HS-27A (cell line): ENCODE measurements at places on chromosomes 6 and 20.

DNA sequence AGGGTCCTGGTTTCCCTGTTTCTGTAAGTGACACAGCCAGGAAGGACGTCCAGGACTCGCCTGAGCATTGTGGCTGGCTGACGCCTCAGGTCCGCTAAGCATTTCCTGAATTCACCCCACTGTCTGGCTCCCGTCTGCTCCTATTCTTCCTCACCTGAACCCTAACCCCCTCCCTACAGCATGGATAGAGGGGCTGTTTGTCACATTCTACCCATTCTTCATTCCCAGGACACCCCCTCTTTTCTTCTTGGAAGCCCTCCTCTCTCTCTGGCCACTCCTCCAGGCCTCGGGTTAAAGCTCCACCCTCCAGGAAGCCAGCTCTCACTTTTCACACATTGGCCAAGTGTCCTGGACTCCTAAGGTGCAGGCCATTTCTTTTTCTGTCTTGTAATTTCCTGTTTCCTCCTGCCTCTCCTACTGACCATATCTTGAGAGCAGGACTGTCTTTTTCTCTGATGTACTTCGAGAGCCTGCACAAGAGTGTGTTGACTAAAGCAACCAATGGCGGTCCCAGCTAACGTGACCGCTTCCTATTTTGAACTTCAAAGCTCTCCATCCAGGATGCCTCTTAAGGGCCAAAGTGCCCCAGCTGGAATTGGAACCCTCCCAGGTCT is 24.2 kb upstream of the MYMX start:
- DNase-seq, result no peak

GRCh38 chr20:62048346-62048761 is 17.3 kb downstream of the TAF4 start:
- DNase-seq, result no peak

GRCh38 chr6:37653933-37654565 is 43.6 kb downstream of the MDGA1 start:
- DNase-seq, result peak; percentile 71

DNA sequence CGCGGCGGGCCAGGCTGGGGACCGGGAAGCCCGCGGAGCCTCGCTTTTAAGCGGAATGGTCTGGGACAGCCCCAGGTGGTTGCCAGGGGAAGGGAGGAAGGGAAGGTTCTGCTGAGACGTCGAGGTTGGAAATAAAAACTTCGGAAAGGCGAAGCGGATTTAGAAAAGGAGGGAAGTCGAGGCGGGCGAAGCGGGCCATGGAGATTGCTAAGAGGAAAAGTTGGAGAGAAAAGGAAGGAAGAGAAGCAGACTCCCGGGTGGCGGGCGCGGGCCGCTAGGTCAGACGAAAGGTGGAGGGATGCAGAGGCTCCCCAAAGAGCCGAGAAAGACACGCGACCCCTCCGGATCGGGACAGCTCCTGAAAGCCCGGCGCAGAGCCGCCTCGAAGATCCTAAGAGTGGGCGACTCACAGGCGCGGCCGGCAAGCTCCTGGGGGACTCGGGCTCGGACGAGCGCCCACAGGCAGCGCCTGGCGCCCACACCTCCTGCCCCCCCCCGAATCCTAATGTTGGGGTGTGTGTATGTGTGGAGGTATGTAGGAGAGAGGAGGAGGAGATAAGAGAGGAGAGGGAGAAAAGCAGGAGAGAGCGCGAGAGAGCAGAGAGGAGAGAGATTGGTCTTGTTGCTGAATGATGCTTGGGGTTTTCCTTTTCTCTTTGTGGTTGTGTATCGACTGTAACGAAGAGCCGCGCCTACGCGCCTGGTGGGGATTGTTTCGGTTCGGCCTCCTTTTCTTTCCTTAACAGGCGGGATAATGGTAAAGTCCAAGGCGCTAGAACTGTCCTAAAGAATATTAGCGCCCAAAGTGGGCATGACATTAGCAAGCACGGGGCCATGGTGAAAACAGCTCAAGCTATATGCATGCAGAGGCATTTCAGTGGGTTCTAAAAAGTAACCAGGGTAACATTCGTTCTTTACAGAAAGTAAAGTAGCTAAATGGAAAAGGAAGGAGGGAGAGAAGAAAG is 1.5 kb downstream of the TFAP2B start:
- DNase-seq, result no peak

DNA sequence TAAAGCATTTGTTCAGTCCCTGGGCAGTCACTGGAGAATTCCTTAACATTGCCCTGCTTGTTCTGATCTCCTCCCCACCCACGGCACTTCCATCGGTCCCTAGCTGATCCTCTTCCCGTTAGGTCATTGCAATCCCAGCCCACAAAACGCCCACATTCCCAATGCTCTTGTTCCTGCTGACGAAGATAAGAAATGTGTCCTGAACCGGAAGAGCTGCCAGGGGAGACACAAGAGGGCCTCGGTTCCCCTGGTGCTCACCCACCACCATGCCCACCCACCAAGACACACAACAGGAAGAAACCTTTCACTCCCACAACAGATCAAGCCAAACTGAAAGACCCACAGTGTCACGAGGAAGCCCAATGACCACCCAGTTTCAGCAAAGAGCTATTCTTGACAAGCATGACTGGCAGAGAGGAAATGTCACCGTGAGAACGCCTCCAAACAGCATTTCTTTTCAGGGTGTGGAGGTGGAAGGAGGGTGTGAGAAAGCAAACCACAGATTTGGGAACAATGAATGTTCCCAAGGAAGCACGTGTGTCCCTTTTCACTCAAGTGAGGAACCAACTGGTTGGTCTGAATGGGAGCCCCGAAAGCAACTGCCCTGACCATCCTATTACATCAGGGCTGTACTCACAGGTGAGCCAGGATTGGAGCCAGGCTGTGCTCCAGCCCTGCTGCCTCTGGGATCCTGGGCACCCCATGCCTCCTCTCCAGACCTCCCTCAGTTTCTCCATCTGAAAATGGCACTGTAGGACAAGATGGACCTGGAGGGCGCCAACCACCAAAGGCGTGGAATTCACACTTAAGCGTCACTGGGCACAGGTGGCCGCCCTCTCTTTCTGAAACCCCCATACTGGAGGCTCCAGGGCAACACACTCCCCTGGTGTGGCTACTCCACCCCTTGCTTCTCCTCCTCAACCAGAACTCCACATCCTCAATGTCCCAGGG is 97.5 kb downstream of the ZMYND8 start:
- no peak for DNase-seq

DNA sequence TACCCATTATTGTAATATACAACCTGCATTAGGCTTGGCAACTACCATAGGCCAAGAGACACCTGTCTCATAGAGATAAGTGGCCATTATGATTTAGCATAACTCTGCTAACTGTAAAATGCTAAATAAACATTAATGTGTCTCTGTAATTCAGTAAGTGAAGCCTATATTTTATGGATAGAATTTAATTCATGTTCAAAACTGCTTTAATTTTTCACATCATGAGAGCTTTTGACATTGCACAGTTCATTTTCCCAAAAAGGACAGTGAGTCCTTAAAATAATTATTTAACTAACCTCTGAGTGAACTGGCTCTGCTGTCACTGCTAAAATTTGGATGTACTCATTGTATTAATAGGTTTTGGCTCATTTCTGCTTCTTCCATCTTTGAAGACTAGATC is 41.4 kb upstream of the TMX4 start:
- no peak for DNase-seq

- no peak for DNase-seq
Measured at GRCh38 chr20:52896348-52896747, 75.8 kb upstream of the TSHZ2 start.

DNA sequence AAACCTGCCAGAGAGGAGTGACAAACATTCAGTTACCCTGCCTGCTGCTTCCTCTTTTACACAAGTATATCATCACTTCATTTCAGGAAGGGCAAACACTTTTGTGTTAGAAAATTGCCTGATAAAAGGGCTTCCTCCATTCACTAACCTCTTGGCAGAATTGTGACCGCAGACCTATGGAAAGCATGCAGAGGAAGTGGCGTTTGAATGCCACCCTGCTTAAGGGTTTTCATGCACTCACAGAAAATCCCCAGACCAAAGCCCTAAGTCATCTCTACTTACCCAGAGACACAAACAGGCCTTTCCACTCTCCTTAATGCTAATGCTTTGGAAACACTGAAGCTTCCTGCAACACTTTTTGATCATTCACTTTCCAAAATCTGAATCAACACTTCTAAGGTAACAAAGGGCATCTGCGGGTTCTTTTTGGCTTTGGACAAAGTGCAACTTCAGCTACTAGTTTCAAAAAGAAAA is 22.1 kb upstream of the RALGAPA2 start:
- DNase-seq, result no peak

GRCh38 chr6:126792340-126793085 is 326.0 kb upstream of the RSPO3 start:
- DNase-seq, result no peak

GRCh38 chr20:62132421-62132820 is 10.1 kb downstream of the LSM14B start:
- no peak for DNase-seq

GRCh38 chr20:7171911-7172310 is 404.4 kb downstream of the BMP2 start:
- peak; percentile 20 for DNase-seq

DNA sequence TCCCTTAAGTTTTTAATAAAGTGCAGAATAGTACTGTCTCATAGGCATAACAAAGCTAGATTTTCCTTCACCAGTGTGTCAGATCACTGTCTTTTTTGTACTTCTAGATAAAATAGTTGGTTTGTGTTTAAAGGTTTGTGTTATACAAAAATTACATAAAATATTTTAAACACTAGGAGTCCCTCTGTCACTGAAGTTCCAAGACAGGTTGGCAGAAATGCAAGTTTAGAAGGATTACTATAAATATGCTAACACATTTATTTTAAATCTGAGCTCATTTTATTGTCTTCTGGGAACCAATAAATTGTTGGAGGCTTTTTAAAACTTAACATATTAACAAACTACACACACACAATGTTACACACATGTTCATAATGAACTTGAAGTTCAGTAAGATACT is 30.8 kb upstream of the RUNX2 start:
- no peak for DNase-seq

- DNase-seq, result no peak
Measured at GRCh38 chr6:34562861-34563512, 6.9 kb upstream of the SPDEF start.

- DNase-seq, result no peak
Measured at GRCh38 chr6:43389730-43390295, 20.4 kb upstream of the ZNF318 start.

DNA sequence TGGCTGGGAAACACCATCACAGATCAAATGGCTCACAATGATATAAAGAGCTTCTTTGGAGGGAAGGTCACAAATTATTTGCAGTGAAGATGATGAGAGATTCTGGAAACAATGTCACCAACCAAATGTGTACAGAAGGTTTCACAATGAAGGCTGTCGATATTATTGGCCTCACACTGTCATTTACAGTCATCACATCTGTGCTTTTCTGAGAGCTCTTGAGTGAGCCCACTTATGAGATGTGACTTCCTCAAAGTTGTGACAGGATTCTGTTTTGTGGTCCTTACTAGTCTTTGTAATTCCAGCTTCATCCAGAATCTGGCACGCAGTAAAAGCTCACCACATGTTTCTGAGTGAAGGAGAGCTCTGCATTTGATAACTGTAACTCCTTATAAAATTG is 133.6 kb downstream of the LMBRD1 start:
- no peak for DNase-seq

- no peak for DNase-seq
Measured at GRCh38 chr6:40349901-40350746, 237.0 kb downstream of the LRFN2 start.

GRCh38 chr6:1179571-1180459 is 132.1 kb upstream of the FOXQ1 start:
- no peak for DNase-seq

- DNase-seq, result no peak
Measured at GRCh38 chr20:48556956-48557355, 270.8 kb downstream of the PREX1 start.

DNA sequence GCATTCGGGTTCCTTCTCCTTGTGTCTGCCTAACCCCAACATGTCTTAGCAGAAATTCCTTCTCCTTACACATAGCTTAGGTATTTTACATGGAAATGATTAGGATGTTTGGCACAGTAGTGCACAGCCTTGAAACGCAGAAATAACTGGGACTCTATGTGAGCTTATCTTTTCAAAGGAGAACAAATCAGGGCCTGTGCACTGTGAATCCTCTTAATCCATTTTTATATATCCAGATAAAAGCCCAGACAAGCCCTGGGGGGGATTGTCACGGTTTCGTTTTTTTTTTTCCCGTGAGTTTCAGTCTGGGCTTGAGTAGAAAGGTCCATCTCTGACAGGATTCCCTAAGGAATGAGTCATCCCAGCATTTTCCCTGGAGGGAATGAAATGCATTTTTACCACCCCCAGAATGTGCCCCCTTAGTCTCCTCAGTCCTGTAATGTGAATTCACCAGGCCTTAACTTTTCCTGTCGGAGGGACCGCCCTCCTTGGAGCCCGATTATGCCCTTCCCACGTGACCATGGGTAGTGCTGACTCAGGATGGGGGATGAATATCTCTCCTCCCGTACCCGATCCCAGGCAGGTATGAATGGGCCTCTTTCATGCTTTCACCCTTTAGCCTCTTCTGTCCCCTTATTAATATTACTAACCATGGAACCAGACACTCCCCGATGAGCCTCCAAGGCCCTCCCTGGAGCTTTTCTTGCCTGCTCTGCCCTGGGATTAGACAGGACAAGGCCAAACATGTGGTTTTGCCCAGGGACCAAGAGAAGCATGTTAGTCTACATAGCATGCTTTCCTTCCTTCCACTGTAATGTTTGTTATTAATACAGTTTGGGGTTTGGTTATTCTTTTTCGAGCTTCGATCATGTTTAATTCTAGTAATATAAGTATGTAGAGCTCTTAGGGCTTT is 23.9 kb upstream of the NAA20 start:
- DNase-seq, result peak; percentile 100

GRCh38 chr20:7866285-7866684 is 74.0 kb downstream of the HAO1 start:
- DNase-seq, result no peak

DNA sequence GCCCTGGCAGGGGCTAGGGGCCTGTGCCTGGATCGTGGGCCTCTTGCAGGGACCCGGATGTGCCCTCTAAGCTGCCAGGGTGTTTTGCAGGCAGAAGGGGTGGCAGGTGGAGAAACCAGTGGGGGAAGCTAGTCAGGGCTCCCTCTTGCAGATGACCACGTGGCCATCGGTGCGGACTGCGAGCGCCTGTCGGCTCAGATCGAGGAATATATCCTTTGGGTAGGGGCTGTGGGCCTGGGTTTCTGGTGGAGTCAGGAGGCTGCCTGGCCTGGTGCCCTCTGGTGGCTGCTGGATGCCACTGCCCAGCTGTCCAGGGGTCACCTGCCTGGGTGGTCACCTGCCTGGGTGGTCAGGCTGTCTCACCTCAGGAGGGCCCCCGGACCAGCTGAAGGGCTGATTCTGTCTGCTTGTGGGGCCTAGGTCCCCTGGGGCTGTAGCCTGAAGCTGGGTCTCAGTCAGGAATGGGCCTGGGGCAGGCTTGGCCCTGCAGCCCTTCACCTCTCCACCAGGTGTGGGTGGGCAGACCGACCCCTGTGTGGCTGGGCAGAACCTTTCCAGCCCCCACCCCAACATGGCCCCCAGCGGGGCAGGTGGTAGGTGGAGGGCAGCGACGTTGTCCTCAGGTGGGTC is 6.7 kb downstream of the TCEA2 start:
- DNase-seq, result no peak

DNA sequence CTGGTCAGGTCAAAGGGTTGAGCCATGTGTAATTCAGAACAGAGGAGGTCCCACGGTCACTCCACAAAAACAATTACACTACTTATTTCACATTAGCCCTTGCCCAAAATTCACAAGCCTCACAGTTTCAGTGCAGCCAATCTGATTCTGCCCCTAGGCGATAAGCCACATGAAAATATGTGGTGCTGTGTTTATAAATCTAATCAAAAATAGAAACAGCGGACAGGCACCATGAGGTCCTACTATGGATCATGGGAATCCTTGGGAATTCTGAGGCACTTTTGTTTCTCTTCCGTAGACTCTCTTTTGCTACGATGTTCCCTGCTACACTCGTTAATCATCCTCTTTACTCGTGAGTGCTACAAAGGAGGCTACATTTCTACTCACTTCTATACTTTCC is 476.1 kb downstream of the TFAP2A start:
- DNase-seq, result no peak
